Right ventricle myocardium superior (tissue), 1 donor: ENCODE measurements at places on chromosomes 13 and 19.

DNA sequence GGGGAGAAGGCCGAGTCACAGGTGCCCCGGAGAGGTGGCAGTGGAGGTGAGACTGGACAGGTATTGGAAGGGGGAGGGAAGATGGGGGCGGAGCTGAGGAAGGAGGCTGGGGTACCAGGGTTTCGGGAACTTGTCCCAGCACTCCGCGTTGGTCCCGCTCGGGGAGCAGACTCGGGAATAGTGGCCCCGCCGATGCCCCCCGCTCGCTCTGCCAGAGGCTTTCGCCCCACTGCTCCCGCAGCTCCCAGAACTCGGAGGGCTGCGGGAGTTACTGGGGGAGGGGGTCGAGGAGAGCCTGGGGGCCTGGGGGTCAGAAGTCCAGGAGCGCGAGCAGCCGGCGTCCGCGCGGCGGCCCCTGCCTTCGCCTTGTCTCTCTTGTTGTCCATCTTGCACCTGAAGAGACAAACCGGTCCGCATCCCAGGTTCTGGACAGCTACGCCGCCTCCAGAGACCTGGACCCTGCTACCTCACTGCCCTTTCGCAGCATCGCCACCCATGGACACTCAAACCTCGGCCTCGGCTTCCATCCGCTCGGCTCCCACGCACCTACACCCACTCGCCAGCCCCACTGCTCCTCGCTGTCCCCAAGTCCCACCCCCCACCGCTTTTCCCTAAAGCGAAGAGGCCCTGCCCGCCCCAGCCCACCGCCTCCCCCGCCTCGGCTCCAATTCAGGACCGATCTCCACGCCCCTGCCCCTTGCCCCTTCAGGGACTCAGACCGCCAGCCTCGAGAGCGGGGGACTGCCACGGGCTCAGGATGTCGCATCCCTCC, 700 bp downstream of the PRR36 start:
- DNase-seq: no peak

DNA sequence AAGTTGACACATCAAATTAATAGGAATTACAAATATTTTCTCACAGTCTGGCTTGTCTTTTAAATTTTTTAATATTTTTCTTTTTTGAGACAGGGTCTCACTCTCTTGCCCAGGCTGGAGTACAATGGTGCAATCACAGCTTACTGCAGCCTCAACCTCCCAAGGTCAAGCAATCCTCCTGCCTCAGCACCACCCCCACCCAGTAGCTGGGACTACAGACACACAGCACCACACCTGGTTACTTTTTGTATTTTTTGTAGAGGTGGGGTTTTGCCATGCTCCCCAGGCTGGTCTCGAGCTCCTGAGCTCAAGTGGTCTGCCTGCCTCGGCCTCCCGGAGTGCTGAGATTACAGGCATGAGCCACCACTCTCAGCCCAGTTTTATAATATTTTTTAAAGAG, 72.0 kb downstream of the SPATA13 start:
- DNase-seq: no peak

DNA sequence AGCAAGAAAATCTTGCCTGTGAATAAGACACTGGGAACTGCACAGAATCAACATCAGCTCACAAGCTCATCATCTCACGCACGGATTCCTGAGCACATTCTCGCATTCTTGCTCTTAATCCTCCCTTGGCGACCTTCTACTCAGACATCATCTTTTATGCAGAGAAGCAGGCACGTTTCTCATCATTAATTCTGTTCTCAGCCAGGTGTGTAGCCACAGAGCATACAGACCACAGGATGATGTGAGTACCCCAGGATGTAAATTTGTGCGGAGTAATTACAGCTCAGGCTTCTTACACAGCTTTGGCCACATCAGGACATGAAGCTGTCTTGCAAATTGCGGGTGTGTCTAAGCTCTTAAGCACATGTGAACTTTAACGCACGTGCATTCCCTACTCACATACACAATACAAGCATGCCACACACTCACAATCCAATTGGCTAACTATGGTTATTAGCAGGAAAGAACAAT, 36.5 kb upstream of the SACS start:
- DNase-seq: no peak

- no peak for DNase-seq
Observed at GRCh38 chr13:26743971-26744370, 16.6 kb downstream of the GPR12 start.

DNA sequence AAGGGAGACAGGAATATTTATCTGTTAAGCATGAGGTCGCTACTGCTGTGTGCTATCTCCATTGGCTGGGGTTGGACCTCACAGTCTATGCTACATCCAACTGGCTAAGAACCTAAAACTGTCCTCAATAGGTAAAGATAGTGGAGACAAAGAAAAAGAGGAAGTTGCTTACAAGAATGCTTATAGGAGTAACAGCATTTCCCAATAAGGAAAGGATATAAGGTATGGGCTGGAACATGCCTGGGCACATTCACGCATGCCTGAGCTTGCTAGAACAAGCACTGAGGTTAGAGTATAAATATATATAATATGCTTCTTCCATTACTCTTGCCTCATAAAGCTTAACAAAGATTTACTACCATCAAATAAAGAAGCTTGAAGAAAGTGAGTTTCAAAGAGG, 47.9 kb upstream of the CEACAM21 start:
- DNase-seq: no peak

DNA sequence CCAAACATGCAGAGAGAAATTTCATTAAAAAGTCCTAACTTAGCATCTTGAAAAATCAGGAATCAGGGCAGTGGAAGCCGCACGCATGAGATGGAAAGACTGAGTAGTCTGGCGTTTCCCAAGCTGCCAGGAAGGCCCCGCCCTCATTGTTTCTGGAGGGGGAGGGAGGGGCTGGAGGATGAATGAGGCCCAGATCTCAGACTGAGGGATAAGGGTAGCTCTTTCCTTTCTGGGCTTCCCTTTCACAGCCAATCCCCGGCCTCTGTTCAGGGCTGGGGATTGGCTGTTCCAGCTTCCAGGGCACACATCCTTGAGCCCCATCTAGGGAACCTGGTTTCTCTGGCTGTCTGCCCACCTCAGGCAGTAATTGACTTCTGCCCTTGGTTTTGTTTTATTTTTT, 7.3 kb downstream of the C19orf53 start:
- peak; percentile 79 for DNase-seq

DNA sequence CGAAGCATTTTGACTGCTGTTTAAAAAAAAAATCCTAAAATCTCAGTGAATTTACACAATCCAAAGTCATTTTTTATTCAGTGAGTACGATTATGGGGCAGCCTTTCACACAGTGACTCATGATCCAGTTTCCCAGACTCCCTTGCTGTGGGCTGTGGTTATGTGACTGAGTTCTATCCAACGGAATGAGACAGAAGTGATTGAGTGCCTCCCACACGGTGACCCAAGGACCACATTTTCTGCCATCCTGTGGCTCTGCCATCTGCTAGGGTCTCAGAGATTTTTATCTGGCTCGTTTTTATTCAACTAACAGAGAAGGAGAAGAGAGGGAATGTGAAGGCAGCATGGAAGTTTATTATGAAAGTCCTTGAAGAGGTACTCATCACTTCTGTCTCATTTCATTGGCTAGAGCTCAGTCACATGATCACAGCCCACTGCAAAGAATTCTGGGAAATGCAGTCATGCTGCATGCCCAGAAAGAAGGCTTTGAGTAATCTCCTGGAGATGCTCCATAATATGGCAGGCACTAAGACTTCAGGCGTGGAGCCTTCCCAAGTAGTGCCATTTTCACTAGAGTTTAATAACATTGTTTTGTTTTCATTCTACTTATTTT, 999.4 kb downstream of the UQCRFS1 start:
- no peak for DNase-seq
